ENCODE measurements at places on chromosomes 6 and 20.

DNA sequence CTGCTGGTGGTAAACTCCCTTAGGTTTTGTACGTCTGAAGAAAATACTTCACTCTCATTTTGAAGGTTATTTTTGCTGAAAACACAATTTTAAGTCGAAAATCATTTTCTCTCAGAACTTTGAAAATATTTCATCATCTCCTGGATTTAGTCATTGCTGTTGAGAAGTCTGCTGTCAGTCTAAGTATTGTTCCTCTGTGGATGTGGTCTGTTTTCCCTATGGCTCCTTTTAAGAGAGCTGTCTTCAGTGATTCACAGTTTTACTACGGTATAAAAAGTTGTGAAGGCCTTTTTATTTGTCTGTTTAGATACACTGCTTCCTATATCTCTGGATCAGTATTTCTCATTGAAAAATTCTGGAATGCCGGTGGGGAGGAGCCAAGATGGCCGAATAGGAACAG is 159.3 kb downstream of the GJA10 start:
- no peak for DNase-seq

DNA sequence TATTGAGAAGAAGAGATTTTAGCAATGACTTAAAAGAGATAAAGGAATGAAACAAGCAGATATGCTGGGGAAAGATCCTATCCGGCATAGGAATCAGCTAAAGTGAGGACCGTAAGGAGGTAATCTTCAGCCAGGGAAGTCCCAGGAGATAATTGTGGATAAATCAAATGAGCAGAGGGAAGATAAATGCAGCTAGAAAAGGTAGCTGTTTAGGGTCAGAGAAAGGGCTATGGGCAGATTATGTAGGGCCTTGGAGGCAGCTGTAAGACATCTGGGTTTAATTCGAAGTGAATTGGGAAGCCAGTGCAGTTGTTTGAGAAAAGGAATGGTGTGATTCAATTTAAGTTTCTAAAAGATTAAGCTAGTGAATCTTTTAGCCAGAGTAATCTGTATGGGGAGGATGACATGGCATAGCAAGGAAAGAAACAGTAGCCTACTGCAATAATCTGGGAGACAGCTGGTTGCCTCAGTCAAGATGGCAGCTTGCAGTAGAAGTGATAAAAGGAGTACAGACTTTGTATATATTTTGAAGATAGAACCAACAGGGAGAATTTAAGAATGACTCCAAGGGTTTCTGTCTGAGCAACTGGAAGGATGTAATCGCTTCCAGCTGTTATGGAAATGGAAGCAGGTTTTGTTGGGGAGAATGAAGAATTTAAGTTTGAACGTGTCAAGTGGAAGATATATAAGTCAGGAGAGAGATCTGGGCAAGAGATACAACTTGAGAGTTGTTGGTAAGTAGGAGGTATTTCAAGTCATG is 552.3 kb upstream of the FLRT3 start:
- no peak for DNase-seq

DNA sequence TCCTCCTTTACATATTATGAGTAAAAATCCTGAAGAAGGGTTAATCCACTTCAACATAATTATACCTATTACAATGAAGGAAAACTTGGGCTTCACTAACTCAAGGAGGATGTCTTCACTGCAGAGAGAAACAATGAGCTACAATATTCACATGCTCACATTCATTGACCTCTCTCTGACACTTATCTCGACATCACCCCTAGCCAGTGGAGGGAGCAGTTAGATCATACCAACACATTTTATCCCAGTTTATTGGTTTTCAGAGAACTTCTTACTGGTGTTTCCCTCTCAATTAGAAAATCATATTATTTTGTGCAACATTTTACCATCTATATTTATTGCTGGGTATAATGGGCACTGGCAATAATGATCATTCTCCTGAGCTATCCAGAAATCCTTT is 646.5 kb downstream of the TENT5A start:
- DNase-seq: no peak

- no peak for DNase-seq
Measured at GRCh38 chr6:100353276-100354015, 111.3 kb downstream of the SIM1 start.

DNA sequence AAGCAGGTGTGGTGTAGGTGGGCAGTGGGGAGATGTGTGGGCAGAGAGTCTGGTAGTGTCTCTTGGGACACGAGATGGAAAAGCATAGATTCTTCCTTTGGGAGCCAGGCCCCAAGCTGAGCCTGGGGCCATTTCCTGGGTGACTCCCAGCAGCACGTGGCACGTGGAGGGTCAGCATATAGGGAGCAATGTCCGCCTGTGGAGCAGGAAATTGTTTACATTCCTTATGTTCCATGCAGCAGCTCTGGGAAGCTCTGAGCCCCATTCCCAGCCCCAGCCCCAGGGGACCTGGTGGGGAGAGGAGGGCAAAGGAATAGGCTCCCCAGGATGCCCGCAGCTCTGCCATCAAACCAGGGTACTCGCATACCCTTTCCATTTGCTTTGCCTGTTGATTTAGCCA is 57.6 kb downstream of the DAAM2 start:
- no peak for DNase-seq

DNA sequence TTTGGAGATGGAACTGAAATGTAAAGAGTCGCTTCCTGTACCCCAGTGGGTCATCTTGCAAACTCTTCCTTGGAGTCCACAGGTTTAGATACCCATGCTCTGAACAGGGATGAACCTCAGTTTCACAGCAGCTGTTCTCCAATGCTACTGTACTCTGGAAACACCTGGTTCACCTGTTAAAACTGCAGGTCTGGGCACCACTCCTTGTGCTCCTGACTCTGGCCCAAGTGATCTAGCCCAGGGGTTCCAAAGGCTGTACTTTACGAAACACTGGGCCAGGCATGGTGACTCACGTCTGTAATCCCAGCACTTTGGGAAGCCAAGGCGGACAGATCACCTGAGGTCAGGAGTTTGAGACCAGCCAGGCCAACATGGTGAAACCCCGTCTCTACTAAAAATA is 102.1 kb downstream of the ATP9A start:
- no peak for DNase-seq

DNA sequence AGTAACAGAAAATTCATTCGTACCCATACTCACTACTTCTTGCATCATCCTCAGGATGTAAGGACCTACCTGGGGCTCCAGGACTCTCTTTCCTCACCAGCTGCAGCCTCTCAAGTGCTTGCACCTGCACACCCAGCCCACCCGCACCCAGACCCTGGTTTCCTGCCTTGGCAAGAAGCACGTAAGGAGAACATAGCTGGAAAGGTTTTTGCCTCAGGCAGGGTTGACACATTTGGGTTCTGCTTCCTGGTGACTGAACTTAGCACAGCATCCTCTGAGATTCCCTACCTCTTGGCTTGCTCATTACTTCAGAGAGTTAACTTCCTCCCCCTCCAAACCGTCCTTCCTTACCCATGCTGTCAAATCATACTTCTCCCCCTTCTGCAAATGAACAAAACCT is 556.9 kb downstream of the CD83 start:
- no peak for DNase-seq

DNA sequence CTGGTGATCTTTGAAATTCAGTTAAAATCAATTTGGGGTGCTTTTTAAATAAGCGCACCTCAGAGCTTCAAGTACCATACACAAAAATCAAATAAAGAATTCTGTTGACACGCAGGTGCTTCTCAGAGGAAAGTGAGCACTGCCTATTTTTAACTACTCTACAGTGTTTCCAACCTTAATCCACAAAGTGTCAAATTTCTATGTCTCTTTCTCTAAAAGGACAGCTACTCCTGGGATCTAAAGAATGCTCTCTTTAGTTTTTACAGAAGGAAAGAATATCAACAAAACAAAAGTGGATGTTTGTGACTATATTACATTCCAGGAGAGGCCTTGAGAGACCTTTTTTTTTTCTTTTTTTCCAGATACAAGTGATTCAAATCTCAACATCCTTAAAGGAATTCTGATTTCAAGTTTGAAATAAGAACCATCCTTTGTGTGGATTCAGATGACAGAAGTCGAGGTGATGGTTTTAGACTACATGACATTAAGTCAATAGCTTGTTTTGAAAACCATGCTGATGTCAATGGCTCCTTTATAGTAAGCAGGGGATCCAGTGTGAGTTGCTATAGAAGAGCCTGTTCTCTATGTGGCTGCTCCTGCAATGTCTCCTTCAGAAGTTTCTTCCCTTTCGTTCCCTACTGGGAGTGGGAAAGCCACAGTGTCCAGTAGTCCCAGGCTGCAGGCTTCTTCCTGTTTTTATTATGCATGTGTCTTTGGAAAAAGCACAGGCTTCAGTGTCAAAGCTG is 67.2 kb upstream of the DEFB112 start:
- DNase-seq: no peak

- DNase-seq: no peak
Measured at GRCh38 chr20:32959351-32960221, 44.6 kb downstream of the SUN5 start.
